Activated CD4-positive, alpha-beta memory T cell treated with anti-CD3 and anti-CD28 coated beads for 36 hours (primary cell): ENCODE measurements at places on chromosomes 12 and 14. TPM values are rescaled to one million over a fixed set of nuclear protein-coding genes. Genes with fewer than 3 reads are reported as not detected.

DNA sequence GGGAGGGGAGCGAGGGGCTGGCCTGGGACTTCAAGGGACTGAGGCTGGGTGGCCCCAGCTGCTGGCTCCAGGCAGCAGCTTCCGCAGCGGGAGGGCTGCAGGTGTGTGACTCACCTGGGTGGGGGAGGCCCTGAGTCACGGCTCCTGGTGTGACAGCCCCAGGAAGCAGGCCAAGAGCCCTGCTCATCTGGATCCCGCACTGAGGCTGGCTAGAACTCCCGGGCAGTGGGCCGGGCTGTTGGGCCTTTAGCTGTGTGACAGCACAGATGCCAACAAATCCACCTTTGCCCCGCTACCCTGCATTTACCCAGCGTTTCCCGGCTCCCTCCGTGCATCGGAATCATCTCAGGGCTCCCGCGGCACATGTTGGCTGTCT is 180.0 kb upstream of the PRMT8 start:
- no peaks in the 10 kb centered on the region for H3K36me3 ChIP-seq
- no peak for DNase-seq
- no peak overlapping the region for H3K4me3 ChIP-seq
- H3K27me3 ChIP-seq = peaks cover 11% of the 10 kb centered on the region
- H3K4me1 ChIP-seq = no peaks in the 10 kb centered on the region

COCH gene
- 0.45 TPM for total RNA-seq

TMEM263 gene
- 37.8 TPM for total RNA-seq

PGF gene
- total RNA-seq = 0.10 TPM

LRP1-AS gene
- not detected for total RNA-seq

DNA sequence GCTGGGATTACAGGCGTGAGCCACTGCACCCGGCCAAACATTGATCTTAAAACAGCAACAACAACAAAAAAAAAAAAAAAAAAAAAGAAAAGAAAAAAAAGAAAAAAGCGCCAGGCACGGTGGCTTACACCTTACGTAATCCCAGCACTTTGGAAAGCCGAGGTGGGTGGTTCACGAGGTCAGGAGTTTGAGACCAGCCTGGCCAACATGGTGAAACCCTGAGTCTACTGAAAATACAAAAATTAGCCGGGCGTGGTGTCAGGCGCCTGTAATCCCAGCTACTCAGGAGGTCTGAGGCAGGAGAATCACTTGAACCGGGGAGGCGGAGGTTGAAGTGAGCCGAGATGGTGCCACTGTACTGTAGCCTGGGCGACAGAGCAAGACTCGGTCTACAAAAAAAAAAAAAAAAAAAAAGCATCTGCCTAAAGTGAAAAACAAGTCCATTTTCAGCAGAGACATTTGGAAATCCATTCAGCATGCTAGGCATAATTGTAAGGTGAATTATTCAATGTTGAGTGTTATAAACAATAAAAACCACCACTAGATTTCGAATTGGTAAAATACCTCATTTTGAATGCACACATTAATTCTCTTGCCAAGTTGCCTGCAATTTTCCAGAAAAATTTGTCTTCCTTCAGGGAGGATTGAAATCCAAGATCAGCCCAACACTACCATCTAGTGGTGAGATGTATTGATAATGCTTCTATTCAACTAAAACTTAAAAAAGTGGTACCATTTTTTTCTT is 8.0 kb upstream of the CERS5 start:
- H3K27ac ChIP-seq = no peak overlapping the region
- H3K4me3 ChIP-seq = no peak overlapping the region
- peaks cover 21% of the 10 kb centered on the region for H3K36me3 ChIP-seq

DNA sequence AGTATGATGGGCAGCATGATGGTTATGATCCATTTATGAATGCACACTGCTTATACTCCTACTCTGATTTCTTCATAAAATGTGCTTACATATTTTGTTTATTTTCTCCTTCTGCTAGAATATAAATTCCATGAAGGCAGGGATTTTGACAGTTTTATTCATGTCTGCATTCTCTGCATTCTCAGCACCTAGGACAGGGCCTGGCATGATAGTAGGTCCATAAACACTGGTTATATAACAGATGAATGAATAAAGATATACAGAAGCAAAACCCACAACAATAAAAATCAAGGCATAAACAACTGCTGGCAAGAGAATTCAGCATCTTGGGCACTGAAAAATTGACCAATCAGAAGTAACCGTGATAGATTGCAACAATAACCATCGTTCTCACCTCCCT is 115.4 kb downstream of the WIF1 start:
- peaks cover 2% of the 10 kb centered on the region for H3K27me3 ChIP-seq
- H3K27ac ChIP-seq = no peak overlapping the region
- H3K36me3 ChIP-seq = no peaks in the 10 kb centered on the region
- DNase-seq = no peak
- no peaks in the 10 kb centered on the region for H3K4me1 ChIP-seq
- no peak overlapping the region for H3K4me3 ChIP-seq

- DNase-seq = no peak
- no peaks in the 10 kb centered on the region for H3K27me3 ChIP-seq
- no peak overlapping the region for H3K4me3 ChIP-seq
- H3K4me1 ChIP-seq = no peaks in the 10 kb centered on the region
Measured at GRCh38 chr14:104422837-104423681, 156.5 kb upstream of the C14orf180 start.

GRCh38 chr12:113222730-113223531 is 1.7 kb downstream of the TPCN1 start:
- H3K4me3 ChIP-seq = peak overlapping the region; percentile 93
- peak overlapping the region; percentile 95 for H3K27ac ChIP-seq
- peak; percentile 26 for DNase-seq
- peaks cover 29% of the 10 kb centered on the region for H3K4me1 ChIP-seq
- H3K36me3 ChIP-seq = peaks cover 7% of the 10 kb centered on the region
